Lower lobe of right lung (tissue), 2 donors: ENCODE measurements at places on chromosomes 4 and X. TPM values are rescaled to one million over a fixed set of nuclear protein-coding genes. Genes with fewer than 3 reads are reported as not detected.

FAM53A gene
- total RNA-seq = 1.7 TPM

CTAG1B gene
- total RNA-seq = not detected

RAB39B gene
- total RNA-seq = 0.95 TPM

CDX4 gene
- total RNA-seq = not detected

VEGFC gene
- total RNA-seq = 16.1 TPM

NSG1 gene
- 0.50 TPM for total RNA-seq

DMP1 gene
- not detected for total RNA-seq

- H3K27me3 ChIP-seq = no peaks in the 10 kb centered on the region
- peaks cover 11% of the 10 kb centered on the region for H3K36me3 ChIP-seq
- H3K4me1 ChIP-seq = no peaks in the 10 kb centered on the region
- H3K27ac ChIP-seq = no peak overlapping the region
- no peak for DNase-seq
Observed at GRCh38 chrX:118983513-118983912, 9.1 kb downstream of the LONRF3 start.

DNA sequence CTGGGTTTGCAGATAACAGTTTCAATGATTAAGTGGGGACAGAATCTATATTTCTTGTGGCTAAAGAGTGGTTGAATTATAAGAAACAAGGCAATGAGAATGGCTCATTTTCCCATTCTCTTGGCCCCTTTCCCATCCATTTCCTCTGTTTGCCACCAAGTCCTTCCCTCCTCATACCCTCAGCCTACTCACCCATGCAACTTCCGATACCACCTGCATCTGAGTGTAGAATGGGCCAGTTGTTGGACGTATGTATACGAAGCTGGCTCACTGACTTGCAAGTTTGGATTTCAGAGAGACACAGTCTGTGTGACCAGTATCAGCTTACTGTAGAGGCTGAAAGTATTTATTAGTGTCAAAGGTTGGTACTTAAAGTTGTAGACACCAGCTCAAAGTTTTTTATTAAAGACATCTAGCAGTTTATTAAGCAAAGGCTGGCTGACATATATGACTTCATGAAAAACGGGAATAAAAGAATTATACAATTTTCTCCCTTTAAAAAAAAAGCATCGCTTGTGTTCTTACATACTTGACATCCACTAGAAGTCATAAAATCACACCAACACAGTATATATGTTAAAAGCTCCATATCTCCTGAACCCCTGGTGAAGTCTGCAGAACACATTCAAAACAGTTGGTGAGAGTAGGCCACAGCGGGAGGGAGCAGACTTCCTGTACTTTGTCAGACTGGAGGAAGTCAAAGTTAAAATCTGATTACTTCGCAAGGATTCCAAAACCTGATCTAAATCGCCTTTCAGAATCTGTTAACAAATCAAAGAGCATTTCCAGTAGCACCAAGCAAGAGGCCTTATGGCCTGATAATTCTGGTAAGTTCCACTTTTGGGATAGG lies 22.4 kb upstream of the STIM2 start:
- DNase-seq = no peak
- no peak overlapping the region for H3K4me3 ChIP-seq
- H3K4me1 ChIP-seq = no peaks in the 10 kb centered on the region
- no peaks in the 10 kb centered on the region for H3K27me3 ChIP-seq
- H3K36me3 ChIP-seq = no peaks in the 10 kb centered on the region

- H3K4me1 ChIP-seq = peaks cover 17% of the 10 kb centered on the region
- DNase-seq = no peak
- no peaks in the 10 kb centered on the region for H3K36me3 ChIP-seq
- no peak overlapping the region for H3K4me3 ChIP-seq
Observed at GRCh38 chr4:173511787-173512361, 18.2 kb downstream of the HAND2 start.

GRCh38 chr4:184885602-184886001 lies 59.8 kb upstream of the ACSL1 start:
- H3K4me3 ChIP-seq = no peak overlapping the region
- H3K27me3 ChIP-seq = no peaks in the 10 kb centered on the region
- no peaks in the 10 kb centered on the region for H3K36me3 ChIP-seq

GRCh38 chrX:40960041-40960440 lies 125.2 kb upstream of the USP9X start:
- DNase-seq = no peak
- no peak overlapping the region for H3K27ac ChIP-seq

- no peaks in the 10 kb centered on the region for H3K36me3 ChIP-seq
- H3K27me3 ChIP-seq = peaks cover 74% of the 10 kb centered on the region
- DNase-seq = no peak
- H3K4me3 ChIP-seq = no peak overlapping the region
- no peaks in the 10 kb centered on the region for H3K4me1 ChIP-seq
- no peak overlapping the region for H3K27ac ChIP-seq
Observed at GRCh38 chr4:8893624-8894423, 22.2 kb upstream of the HMX1 start.

GRCh38 chr4:15717086-15717485 lies 14.2 kb downstream of the BST1 start:
- H3K4me3 ChIP-seq = no peak overlapping the region
- no peaks in the 10 kb centered on the region for H3K36me3 ChIP-seq
- H3K4me1 ChIP-seq = peaks cover 20% of the 10 kb centered on the region
- no peak for DNase-seq
- H3K27ac ChIP-seq = no peak overlapping the region

GRCh38 chrX:19543951-19544381 lies 28.7 kb upstream of the MAP3K15 start:
- H3K4me1 ChIP-seq = no peaks in the 10 kb centered on the region
- no peaks in the 10 kb centered on the region for H3K27me3 ChIP-seq
- no peak overlapping the region for H3K4me3 ChIP-seq
- peaks cover 35% of the 10 kb centered on the region for H3K36me3 ChIP-seq
- no peak overlapping the region for H3K27ac ChIP-seq
- DNase-seq = no peak

GRCh38 chr4:187192266-187192665 lies 468.6 kb upstream of the FAT1 start:
- no peaks in the 10 kb centered on the region for H3K27me3 ChIP-seq
- no peak overlapping the region for H3K4me3 ChIP-seq
- no peak for DNase-seq
- no peaks in the 10 kb centered on the region for H3K4me1 ChIP-seq

- no peaks in the 10 kb centered on the region for H3K4me1 ChIP-seq
- H3K4me3 ChIP-seq = no peak overlapping the region
- H3K27me3 ChIP-seq = no peaks in the 10 kb centered on the region
- H3K36me3 ChIP-seq = no peaks in the 10 kb centered on the region
- no peak overlapping the region for H3K27ac ChIP-seq
Observed at GRCh38 chr4:37219242-37219641, 25.3 kb upstream of the NWD2 start.

- no peak overlapping the region for H3K4me3 ChIP-seq
- H3K27ac ChIP-seq = no peak overlapping the region
- H3K4me1 ChIP-seq = no peaks in the 10 kb centered on the region
- DNase-seq = no peak
Observed at GRCh38 chrX:9586992-9587392, 122.1 kb downstream of the TBL1X start.

- no peaks in the 10 kb centered on the region for H3K36me3 ChIP-seq
- no peak overlapping the region for H3K4me3 ChIP-seq
- no peaks in the 10 kb centered on the region for H3K4me1 ChIP-seq
- H3K27ac ChIP-seq = no peak overlapping the region
- no peaks in the 10 kb centered on the region for H3K27me3 ChIP-seq
Observed at GRCh38 chr4:173091362-173091761, 77.2 kb upstream of the GALNT7 start.

DNA sequence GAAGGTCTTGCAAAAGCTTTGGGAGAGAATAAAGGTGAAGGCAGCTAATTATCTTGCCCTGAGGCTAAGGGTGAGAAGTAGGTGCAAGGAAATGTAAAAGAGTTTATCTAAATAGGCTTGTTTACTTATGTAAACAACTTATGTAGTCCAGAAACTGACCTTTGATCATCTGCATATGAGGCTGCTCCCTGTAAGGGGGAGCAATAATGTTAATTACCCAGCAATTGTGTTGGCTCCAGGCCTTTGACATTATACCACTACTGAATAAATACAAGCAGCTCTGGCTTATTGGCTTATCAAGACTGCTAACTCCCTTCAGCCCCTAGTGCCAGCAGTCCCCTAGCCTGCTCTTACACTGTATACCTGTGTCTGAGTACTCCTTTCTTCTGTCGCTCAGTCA lies 303.7 kb upstream of the GNPDA2 start:
- H3K4me1 ChIP-seq = no peaks in the 10 kb centered on the region
- no peak overlapping the region for H3K4me3 ChIP-seq
- no peak for DNase-seq

- no peaks in the 10 kb centered on the region for H3K36me3 ChIP-seq
- DNase-seq = no peak
- no peaks in the 10 kb centered on the region for H3K4me1 ChIP-seq
- H3K27me3 ChIP-seq = no peaks in the 10 kb centered on the region
Observed at GRCh38 chr4:53088152-53088551, 226.0 kb downstream of the RASL11B start.

- no peak overlapping the region for H3K4me3 ChIP-seq
- no peaks in the 10 kb centered on the region for H3K4me1 ChIP-seq
- no peak for DNase-seq
- peaks cover 24% of the 10 kb centered on the region for H3K27me3 ChIP-seq
- H3K27ac ChIP-seq = no peak overlapping the region
Observed at GRCh38 chr4:5972571-5972970, 45.7 kb downstream of the C4orf50 start.

GRCh38 chr4:87949961-87950360 lies 25.6 kb upstream of the SPP1 start:
- H3K4me3 ChIP-seq = no peak overlapping the region
- DNase-seq = no peak
- H3K4me1 ChIP-seq = no peaks in the 10 kb centered on the region
- no peaks in the 10 kb centered on the region for H3K36me3 ChIP-seq

- peaks cover 30% of the 10 kb centered on the region for H3K4me1 ChIP-seq
- no peak for DNase-seq
- no peaks in the 10 kb centered on the region for H3K27me3 ChIP-seq
- no peaks in the 10 kb centered on the region for H3K36me3 ChIP-seq
- H3K4me3 ChIP-seq = no peak overlapping the region
Observed at GRCh38 chr4:78780093-78780492, 3.9 kb downstream of the BMP2K start.

- DNase-seq = no peak
- H3K27me3 ChIP-seq = no peaks in the 10 kb centered on the region
- H3K36me3 ChIP-seq = no peaks in the 10 kb centered on the region
- peak overlapping the region; percentile 75 for H3K4me3 ChIP-seq
Observed at GRCh38 chrX:154373340-154374306, 811 bp downstream of the FLNA start.

GRCh38 chr4:79467246-79467932 lies 59.4 kb upstream of the GK2 start:
- H3K4me1 ChIP-seq = peaks cover 3% of the 10 kb centered on the region
- no peaks in the 10 kb centered on the region for H3K27me3 ChIP-seq
- no peaks in the 10 kb centered on the region for H3K36me3 ChIP-seq
- H3K27ac ChIP-seq = no peak overlapping the region

DNA sequence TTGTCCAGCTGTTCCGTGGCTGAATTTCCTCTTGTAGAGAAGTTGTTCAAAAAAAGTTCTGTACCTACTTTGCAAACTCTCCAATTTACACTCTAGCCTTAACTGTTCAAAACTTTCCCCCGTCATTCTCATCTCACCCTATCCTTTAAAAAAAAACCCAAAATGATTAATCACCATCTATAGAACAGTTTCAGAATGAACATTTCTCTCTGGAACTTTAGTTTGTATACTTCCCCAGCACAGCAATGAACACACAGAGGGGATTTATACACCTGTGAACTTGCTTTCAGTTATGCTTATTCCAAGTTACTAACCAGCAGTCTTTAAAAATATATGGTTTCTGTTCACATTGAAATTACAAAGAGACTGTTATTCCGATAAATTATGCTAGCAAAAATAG lies 1.2 kb downstream of the GEMIN8 start:
- no peaks in the 10 kb centered on the region for H3K27me3 ChIP-seq
- H3K4me3 ChIP-seq = peak overlapping the region; percentile 62
- no peak for DNase-seq
- H3K36me3 ChIP-seq = no peaks in the 10 kb centered on the region

GRCh38 chrX:56233682-56234081 lies 1.5 kb downstream of the KLF8 start:
- H3K27me3 ChIP-seq = no peaks in the 10 kb centered on the region
- peak overlapping the region; percentile 63 for H3K4me3 ChIP-seq
- peak overlapping the region; percentile 75 for H3K27ac ChIP-seq
- H3K36me3 ChIP-seq = peaks cover 3% of the 10 kb centered on the region
- peak; percentile 76 for DNase-seq
- no peaks in the 10 kb centered on the region for H3K4me1 ChIP-seq
